ENCODE measurements at places on chromosomes 7 and 10. TPM values are rescaled to one million over a fixed set of nuclear protein-coding genes. Genes with fewer than 3 reads are reported as not detected.

The NSUN5 gene
- polyA plus RNA-seq, result 36.8 TPM

The IFIT1B gene
- polyA plus RNA-seq, result not detected

The SFMBT2 gene
- 4.1 TPM for polyA plus RNA-seq

The SPOCK2 gene
- polyA plus RNA-seq, result 13.4 TPM

The FGL2 gene
- polyA plus RNA-seq, result 4.5 TPM

The GNAI1 gene
- 6.5 TPM for polyA plus RNA-seq

The KIAA1549 gene
- polyA plus RNA-seq, result 1.2 TPM
